Activated naive CD4-positive, alpha-beta T cell treated with anti-CD3 and anti-CD28 coated beads, Interleukin-2, amount 10 ng/mL, durations not matched to agents 7 days and 5 days (primary cell): ENCODE measurements at places on chromosomes 4 and X.

DNA sequence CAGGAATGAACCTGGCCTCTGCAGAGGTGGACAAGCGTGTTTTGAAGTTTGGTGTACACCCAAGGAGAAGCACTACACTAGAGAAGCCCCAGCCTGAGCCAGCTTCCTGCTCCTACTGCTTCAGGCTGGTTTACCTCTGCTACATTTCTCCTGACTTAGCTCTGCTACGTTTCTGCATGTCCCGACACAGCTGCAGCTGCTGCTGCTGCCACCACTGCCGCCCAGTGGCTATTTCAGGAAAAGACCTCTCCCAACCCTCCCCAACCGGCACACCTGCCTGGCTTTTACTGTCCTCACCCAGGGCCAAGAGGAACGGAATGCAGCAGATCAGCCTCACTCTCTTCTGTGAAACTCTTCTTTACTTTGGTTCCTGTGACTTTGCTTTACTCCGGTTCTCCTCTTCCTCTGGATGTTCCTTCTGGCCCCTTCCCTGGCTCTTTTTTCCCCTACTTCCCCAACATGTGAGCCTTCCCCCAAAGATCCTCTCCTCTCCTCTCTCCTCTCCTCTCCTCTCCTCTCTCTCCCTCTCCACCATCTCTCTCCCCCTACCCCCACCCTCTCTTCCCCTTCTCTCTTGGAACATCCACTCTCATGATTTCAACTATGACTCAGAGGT, 3.1 kb upstream of the P2RY4 start:
- H3K4me1 ChIP-seq: no peaks in the 10 kb centered on the region
- H3K27me3 ChIP-seq: peaks cover 3% of the 10 kb centered on the region
- DNase-seq: peak; percentile 42
- H3K27ac ChIP-seq: no peak overlapping the region

DNA sequence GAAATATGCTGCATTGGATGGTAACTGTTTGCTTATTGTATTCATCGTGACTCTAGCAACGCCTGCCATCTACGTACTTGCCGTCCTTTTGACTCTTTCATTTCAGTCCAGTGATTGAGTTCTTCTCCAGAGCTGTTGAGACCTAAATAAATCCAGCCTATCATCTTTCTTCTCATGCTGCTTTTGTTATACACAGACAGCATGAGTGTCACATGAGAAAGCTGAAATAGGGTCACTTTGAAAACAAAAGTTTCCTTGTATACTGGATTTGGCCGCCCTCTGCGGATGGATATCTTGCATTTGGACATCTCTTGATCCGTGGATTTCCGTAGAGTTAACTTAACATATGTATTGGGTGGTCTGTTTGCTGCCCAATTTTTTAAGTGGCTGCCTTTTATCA, 67.2 kb downstream of the TMPRSS11F start:
- no peak overlapping the region for H3K4me3 ChIP-seq
- DNase-seq: no peak
- no peak overlapping the region for H3K27ac ChIP-seq

- no peaks in the 10 kb centered on the region for H3K36me3 ChIP-seq
- no peaks in the 10 kb centered on the region for H3K4me1 ChIP-seq
- no peak overlapping the region for H3K4me3 ChIP-seq
- no peak for DNase-seq
- H3K27ac ChIP-seq: no peak overlapping the region
These were observed 664.0 kb upstream of the PCDH7 start for GRCh38 chr4:30056016-30056766.

DNA sequence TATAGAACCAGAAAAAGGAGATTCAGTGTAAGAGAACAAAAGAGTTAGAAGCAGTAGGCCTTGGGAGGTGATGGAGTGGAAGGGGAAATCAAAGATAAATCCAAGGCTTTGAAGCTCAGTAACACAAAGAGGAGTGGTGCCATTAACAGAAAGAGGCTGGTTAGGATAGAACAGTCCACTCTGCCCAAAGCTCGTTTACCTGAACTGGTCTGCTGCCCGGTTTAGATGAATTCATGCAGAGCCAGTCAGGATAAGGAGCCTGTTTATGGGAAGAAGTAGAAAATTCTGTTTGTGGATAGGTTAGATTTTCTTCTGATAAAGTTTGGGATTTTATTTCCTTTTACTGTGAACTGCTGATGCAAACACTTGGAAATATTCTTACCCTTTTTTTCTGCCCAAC, 80.6 kb downstream of the HMGB2 start:
- H3K4me1 ChIP-seq: no peaks in the 10 kb centered on the region
- no peak for DNase-seq
- no peaks in the 10 kb centered on the region for H3K27me3 ChIP-seq
- peaks cover 4% of the 10 kb centered on the region for H3K36me3 ChIP-seq
- H3K27ac ChIP-seq: no peak overlapping the region
- no peak overlapping the region for H3K4me3 ChIP-seq
